ENCODE measurements at places on chromosomes 3 and 15. TPM values are rescaled to one million over a fixed set of nuclear protein-coding genes. Genes with fewer than 3 reads are reported as not detected.

GRCh38 chr15:43376017-43376705, 5.3 kb downstream of the TUBGCP4 start:
- no peak for DNase-seq

GRCh38 chr3:65259946-65260345, 572.1 kb upstream of the ADAMTS9 start:
- DNase-seq, result no peak

GRCh38 chr3:161096771-161097367, 8.3 kb downstream of the B3GALNT1 start:
- DNase-seq, result no peak

GRCh38 chr3:141825216-141826011, 51.0 kb upstream of the ATP1B3 start:
- no peak for DNase-seq

GRCh38 chr15:64891561-64891960, 20.1 kb upstream of the ANKDD1A start:
- no peak for DNase-seq

GRCh38 chr3:10609134-10609533, 103.7 kb upstream of the ATP2B2 start:
- DNase-seq, result no peak

- no peak for DNase-seq
Measured at GRCh38 chr3:176293276-176293675, 904.0 kb downstream of the TBL1XR1 start.

DNA sequence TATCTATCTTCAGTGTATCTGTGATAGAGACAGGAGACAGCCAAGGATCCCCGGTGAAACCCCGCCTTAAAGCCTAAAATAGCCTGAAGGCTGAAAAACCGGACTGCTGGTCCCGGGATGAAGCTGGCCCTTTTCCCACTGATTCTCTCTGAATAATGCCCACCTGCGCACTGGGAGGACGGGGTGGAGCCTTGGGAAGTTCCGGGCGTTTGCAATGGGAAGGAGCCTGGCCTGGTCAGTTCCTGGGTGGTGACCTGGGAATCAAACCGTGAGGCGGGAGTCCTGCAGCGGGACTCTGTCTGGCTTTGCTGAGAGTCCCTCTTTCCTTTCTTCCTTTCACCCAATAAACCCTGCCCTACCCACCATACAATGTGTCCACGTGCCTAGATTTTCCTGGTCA, 157.9 kb downstream of the C3orf38 start:
- DNase-seq, result no peak

DNA sequence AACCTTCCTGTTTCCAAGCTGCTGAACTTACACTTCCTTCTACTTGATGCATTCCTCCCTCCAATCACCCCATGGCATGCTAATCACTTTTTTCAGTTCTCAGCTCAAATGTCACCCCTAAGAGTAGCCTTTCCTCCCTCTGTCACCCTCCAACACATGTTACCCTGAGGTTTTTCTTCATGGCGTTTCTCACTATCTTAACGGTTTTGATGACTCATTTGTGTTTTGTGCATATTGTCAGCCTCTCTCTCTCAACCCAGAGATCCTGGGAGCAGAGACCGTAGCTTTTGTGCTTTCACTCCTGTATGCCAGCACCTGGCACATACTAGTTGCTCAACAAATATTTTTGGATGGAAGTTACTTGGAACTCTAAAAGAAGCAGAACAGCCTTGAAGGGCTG, 24.5 kb downstream of the LRRC3B start:
- no peak for DNase-seq

GRCh38 chr3:193987186-193987585, 148.8 kb upstream of the HES1 start:
- no peak for DNase-seq

DNA sequence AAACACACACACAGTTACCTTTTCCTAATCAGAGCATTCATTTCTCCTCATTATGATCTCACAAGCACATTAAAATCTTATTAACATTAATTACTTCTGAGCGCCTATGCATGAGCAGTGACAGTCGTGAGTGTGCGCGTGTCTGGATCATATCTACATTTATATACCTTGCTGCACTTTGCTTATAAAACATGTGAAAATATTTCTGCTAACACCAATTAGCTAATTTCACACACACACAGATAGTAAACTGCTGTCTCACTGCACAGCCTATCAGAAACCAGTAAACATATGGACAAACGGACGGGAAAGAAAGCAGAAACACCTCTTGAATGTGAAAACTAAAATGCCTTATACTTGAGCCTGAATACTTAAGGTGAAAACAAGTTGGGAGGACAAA, 64.8 kb downstream of the ZBTB20 start:
- no peak for DNase-seq

GRCh38 chr3:197399486-197399885, 101.1 kb upstream of the DLG1 start:
- DNase-seq, result no peak

- DNase-seq, result no peak
Measured at GRCh38 chr3:52395503-52395865, 49.4 kb downstream of the SEMA3G start.

GRCh38 chr3:194738254-194739093, 52.8 kb downstream of the FAM43A start:
- DNase-seq, result peak; percentile 62

DNA sequence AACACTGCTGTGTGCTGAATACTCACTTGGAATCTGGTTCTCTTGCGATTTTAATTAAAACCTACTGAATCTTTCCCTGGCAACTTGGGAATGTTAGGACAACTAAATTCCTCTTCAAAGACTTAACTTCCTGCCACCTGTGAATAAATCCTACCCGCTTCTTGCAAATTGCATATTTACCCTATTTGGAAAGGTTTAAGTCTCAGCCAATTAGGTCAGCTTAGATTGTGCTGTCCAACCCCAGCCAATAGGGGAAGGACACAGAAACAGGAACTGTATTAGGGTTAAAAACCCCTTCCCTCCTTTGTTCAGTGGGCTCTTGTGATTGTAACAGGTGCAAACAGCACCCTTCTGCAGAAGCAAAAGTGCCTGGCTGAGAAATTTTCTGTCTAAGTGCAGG, 38.6 kb upstream of the FSTL1 start:
- no peak for DNase-seq

DNA sequence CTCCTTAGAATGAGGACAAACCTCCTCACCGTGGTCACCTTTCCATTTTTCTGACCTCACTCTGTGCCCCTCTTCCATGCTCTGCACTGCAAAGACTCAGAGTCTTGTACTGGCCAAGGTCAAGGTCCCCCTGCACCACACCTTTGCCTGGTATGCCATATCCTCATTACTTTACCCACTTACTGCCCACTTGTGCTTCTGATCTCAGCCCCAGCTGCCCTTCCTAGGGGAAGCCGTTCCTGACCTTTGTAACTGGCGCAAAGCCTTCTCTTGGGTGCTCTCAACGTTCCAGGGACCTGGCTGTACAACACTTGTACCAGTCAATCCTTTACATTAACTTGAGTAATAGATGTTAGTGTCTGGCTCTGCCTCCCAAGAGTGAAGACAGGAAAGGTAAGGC, 256.0 kb downstream of the SV2B start:
- no peak for DNase-seq

DNA sequence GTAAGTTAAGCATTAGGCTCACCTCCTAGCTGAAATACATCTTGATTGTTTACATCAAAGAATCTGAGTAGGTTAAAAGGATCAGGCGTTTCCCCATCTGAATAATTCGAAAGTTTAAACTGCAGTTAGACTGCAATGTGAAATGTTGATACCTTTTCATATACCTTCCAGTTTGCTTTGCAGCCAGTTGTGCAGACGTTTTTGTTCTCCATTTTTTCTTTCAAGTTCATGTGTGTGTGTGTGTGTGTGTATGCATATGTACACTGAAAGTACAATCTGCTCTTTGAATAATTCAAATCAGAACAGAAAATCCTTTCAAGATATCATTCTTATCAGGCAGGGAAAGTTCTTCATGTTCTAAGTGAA, 2.9 kb downstream of the ITPR1 start:
- no peak for DNase-seq

Gene HCN4
- total RNA-seq, result 1.4 TPM

Gene VPS8
- 57.3 TPM for total RNA-seq

Gene FBN1
- total RNA-seq, result 35.9 TPM

Gene RPL15
- 3,843 TPM for total RNA-seq

Gene ADCY5
- total RNA-seq, result 0.67 TPM

Gene DYNLT2B
- 15.7 TPM for total RNA-seq

Measured in kidney epithelial cell (primary cell).